Natural killer cell (primary cell): ENCODE measurements at places on chromosomes 16 and 17. TPM values are rescaled to one million over a fixed set of nuclear protein-coding genes. Genes with fewer than 3 reads are reported as not detected.

Gene CPPED1
- total RNA-seq, result 10.3 TPM

Gene CDRT15L2
- total RNA-seq, result not detected

Gene NHLRC4
- total RNA-seq, result 0.28 TPM

Gene RILP
- 4.0 TPM for total RNA-seq

Gene GLIS2
- 0.05 TPM for total RNA-seq

Gene CCL17
- total RNA-seq, result not detected

Gene DNAH3
- not detected for total RNA-seq

Gene CASKIN1
- not detected for total RNA-seq

Gene TNP2
- total RNA-seq, result not detected

Gene SPN
- total RNA-seq, result 435 TPM

Gene RDM1
- total RNA-seq, result 0.48 TPM

GRCh38 chr17:67080804-67081203, 36.5 kb downstream of the CACNG1 start:
- H3K27ac ChIP-seq, result no peak overlapping the region
- no peak for DNase-seq
- H3K27me3 ChIP-seq, result no peaks in the 10 kb centered on the region
- H3K36me3 ChIP-seq, result peaks cover 33% of the 10 kb centered on the region
- no peak overlapping the region for H3K4me3 ChIP-seq
- H3K4me1 ChIP-seq, result peaks cover 15% of the 10 kb centered on the region

DNA sequence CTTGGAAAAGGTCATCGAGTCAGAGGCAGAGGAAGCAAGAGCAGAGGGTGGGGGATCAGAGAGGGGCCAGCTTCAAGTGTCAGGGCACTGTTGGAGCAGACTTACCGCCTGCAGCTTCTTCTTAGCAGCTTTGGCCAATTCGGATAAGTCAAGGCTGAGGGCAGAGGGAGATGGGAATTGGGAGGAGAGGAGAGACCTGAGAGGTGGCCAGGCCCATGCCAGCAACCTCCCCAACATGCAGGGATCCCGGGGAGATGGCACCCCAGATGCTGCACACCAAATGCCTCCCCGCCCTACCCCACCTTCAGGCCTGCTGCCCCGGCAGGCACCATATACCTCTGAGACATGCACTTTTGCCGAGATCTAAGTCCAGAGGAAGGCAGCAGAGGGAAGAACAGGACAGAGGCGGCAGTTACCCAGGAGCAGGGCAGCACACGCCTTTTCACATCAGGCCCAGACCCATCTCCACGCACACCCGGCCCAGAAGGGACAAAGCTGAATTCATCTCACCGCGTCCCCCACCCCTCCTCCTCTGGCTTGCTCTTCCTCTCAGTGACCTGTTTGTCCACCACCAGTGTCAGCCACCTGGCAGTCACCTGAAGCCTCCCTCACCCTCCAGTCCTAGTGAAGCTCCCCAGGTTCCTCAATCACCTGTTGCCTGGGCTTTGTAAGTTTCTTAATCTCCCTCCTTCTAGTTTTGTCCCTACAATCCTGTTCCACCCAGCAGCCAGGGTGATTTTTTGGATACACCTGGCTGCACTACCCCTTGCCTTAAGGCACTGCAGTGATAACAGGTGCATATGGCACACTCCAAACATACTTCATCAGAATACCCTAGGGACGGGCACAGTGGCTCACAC, 10.4 kb downstream of the TP53I13 start:
- no peak for DNase-seq
- H3K36me3 ChIP-seq, result peaks cover 67% of the 10 kb centered on the region
- no peak overlapping the region for H3K4me3 ChIP-seq
- no peak overlapping the region for H3K27ac ChIP-seq
- H3K27me3 ChIP-seq, result no peaks in the 10 kb centered on the region

- H3K4me1 ChIP-seq, result peaks cover 33% of the 10 kb centered on the region
- no peak overlapping the region for H3K4me3 ChIP-seq
- H3K36me3 ChIP-seq, result no peaks in the 10 kb centered on the region
- no peak for DNase-seq
These were observed 96.8 kb downstream of the IRF8 start for GRCh38 chr16:85995541-85996423.

GRCh38 chr16:26177438-26177837, 485.7 kb downstream of the HS3ST4 start:
- no peaks in the 10 kb centered on the region for H3K27me3 ChIP-seq
- DNase-seq, result no peak
- no peaks in the 10 kb centered on the region for H3K4me1 ChIP-seq
- H3K27ac ChIP-seq, result no peak overlapping the region
- H3K4me3 ChIP-seq, result no peak overlapping the region

DNA sequence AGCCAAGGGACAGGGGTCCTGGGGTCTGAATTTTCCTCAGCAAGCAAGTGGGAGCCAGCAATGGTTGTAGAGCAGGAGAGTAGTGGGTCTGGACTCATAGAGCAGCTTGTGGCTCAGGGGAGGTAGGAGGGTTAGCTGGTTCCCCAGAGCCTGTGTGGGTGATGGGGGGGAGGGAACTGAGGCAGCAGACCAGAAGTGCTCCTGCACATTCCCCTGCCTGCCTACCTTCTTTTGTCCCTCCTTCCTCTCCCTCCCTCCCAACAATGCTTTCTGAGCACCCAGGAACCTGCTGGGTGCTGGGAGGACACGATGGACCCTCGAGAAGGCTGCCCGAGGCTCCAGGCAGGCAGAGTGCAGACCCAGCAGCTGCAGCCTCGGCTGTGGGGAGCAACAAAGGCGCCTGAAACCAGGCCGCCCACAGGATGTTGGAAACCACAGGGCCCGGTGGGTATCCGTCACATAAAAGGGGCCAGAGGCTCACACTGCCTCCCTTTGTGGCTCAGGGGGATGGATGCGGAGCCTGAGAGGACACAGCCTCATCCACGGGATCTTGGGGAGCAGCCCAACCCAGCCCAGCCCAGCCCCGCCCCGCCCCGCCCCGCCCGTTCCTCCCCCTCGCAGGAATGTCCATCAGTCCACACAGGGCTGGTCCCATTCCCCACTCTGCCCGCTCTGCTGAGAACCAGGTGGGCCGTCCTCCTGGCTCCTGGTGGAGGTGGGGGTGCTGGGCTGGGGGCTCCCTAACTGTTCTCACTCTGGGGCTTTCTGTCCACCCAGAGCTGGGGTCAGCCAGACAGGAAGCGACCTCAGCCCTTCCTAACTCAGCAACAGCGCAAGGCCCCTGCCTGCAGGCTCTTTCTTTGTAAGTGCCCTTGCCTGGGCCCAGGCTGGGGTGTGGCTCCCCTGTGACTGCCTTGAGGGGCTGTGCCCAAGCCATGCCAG, 1.7 kb upstream of the NLRC3 start:
- H3K27me3 ChIP-seq, result no peaks in the 10 kb centered on the region
- peak overlapping the region; percentile 80 for H3K27ac ChIP-seq
- DNase-seq, result peak; percentile 75
- peaks cover 12% of the 10 kb centered on the region for H3K36me3 ChIP-seq
- peaks cover 66% of the 10 kb centered on the region for H3K4me1 ChIP-seq

GRCh38 chr17:34502426-34502825, 77.0 kb upstream of the TMEM132E start:
- no peaks in the 10 kb centered on the region for H3K27me3 ChIP-seq
- no peak overlapping the region for H3K27ac ChIP-seq
- H3K36me3 ChIP-seq, result no peaks in the 10 kb centered on the region
- H3K4me1 ChIP-seq, result no peaks in the 10 kb centered on the region
- no peak for DNase-seq

GRCh38 chr16:31352376-31353115, 2.4 kb upstream of the ITGAX start:
- peak overlapping the region; percentile 65 for H3K27ac ChIP-seq
- no peak for DNase-seq
- H3K27me3 ChIP-seq, result no peaks in the 10 kb centered on the region
- peaks cover 96% of the 10 kb centered on the region for H3K4me1 ChIP-seq

- H3K4me1 ChIP-seq, result no peaks in the 10 kb centered on the region
- no peak overlapping the region for H3K4me3 ChIP-seq
- H3K36me3 ChIP-seq, result peaks cover 9% of the 10 kb centered on the region
- DNase-seq, result no peak
- H3K27ac ChIP-seq, result no peak overlapping the region
- no peaks in the 10 kb centered on the region for H3K27me3 ChIP-seq
These were observed 17.0 kb upstream of the BRCA1 start for GRCh38 chr17:43142153-43142552.

DNA sequence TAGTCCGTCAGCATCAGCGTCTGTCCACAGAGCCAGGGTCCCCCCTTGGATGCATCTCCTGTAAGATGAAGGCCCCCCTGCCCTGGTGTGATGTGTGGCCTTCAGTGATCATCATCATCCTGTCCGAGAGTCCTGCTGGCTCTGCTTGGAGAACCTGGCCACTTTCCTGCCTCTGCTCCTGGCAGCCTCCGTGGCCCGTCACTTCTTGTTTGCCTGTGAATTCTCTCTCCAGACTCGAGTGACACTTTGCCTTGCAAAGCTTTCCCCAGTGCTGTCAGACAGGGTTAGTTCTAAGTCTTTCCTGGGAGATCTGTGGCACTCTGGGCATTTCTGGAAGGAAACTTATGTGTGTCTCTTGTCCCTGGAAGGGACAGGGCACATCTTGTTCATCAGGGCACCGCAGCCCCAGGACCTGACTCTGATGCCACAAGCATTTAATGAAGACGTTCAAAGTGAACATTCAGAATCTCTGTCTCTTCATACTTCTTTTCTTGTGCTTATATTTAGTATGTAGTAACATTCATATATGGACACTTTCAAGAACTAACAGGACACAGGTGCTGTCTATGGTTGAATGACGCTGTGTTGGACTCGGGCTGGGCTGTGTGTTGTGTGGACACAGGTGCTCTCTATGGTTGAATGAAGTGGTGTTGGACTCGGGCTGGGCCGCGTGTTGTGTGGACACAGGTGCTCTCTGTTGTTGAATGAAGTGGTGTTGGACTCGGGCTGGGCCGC, 68.5 kb downstream of the RPTOR start:
- no peaks in the 10 kb centered on the region for H3K27me3 ChIP-seq
- H3K27ac ChIP-seq, result no peak overlapping the region
- no peak for DNase-seq

DNA sequence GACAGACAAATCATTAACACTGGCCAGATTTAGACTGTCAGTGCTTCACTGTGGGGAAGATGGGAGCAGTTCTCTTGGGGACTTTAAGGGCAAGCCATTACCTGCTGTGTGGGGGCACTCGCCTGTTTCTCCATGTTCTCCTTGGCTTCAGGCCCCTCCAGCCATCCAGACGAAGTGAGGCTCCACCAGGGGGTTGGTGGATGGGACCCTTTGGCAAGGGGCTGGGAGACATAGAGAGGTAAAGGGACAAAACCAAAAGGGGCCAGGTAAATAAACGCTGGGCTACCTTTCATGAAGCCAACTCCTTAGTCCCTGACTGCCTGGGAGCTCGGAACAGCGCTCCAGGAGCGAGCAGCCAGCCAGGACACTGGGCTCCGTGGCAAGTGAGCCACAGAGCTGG, 14.0 kb downstream of the TBX4 start:
- H3K4me3 ChIP-seq, result no peak overlapping the region
- H3K4me1 ChIP-seq, result no peaks in the 10 kb centered on the region

- no peak overlapping the region for H3K27ac ChIP-seq
- H3K4me3 ChIP-seq, result no peak overlapping the region
- DNase-seq, result no peak
- no peaks in the 10 kb centered on the region for H3K36me3 ChIP-seq
- no peaks in the 10 kb centered on the region for H3K27me3 ChIP-seq
These were observed 17.6 kb upstream of the CBX2 start for GRCh38 chr17:79760197-79760906.

DNA sequence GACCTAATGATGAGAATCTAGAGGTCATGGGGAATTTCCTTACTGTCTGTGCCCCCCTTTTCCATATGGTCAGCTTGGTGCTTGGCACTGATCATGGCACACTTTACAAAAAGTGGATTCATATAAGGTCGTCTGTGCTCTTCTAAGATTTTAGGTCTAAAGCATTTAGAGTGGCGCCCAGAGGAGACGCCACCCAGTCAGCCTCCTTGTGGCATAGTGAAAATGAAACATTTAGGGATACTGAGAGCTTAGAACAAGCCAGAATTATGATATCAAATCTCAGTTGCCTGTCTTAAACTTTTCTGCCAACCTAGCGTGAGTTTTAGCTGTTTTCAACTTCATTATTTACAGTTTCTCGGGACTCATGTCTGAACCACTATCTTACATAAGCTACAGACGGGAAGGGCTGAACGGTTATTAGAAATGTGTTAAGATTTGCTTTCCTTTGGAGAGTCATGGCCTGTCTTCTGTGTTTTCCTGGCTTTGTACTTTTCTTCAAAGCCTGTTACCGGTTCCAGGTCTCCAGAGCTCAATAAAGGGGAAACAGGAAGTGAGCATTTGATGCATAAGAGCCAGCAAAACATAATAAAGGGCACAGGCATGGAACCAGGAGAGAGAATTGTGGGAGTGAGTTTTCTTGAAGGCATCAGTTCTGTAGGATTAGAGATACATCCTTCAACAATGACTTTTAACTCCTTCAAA, 13.7 kb downstream of the ZNRF1 start:
- no peak overlapping the region for H3K4me3 ChIP-seq
- no peak overlapping the region for H3K27ac ChIP-seq
- no peak for DNase-seq
- H3K27me3 ChIP-seq, result no peaks in the 10 kb centered on the region
- H3K36me3 ChIP-seq, result no peaks in the 10 kb centered on the region
- H3K4me1 ChIP-seq, result no peaks in the 10 kb centered on the region

DNA sequence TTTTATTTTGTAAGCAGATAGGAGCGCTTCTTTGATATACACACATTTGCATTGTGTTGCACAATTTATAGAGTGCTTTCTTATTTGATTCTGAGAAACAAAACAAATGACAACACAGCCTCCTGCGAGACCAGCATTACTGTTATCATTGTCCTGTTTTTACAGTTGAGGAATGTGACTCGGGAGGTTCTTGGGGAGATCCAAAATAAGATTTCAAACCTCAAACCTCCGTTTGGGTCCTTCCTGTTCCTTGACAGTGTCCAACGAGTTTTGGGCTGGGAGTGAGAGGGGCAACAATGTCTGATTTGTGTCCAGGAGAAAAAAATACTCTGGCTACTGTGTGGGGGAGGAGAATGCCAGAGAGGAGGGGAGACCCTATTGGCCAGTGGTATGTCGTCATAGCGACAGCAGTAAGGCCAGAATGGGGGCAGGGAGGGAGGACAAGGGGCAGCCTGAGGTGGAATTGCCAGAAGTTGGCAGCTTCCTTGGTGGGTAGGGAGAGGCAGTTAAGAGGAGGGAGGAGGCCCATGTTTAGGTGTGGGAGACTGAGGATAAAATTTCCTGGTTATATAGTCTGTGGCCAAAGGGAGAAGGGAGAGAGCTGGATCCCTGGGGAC, 45.5 kb downstream of the TMEM132E start:
- no peak overlapping the region for H3K4me3 ChIP-seq
- H3K27me3 ChIP-seq, result peaks cover 17% of the 10 kb centered on the region
- no peak for DNase-seq
- no peak overlapping the region for H3K27ac ChIP-seq
- H3K36me3 ChIP-seq, result no peaks in the 10 kb centered on the region
- peaks cover 4% of the 10 kb centered on the region for H3K4me1 ChIP-seq

DNA sequence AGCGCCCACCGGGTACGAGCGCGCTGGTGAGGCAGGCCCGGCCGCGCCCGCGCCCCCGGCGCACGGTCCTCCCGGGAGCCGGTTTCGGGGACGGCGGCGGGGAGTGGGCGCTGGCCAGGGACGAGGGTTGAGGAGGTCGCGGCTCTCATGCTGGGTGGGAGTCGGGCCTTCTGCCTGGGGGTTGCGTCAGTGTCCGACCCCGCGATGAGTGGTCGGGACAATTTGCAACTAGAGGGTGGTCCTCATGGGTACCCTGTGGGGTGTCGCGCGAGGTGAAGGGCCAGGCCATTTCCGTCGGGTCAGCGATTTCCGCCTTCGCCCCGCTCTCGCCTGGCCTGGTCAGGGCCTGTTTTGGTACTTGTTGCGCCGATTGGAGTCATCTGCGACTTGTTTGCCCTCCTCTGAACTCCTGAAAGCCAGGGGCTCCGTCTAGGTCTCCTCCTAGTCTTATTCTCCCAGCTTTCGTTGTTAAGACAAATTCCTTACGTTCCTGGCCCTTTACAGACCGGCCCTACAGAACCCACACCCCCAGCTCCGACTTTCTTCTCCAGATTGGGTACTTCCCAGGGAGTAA, 14.9 kb downstream of the NAA60 start:
- no peaks in the 10 kb centered on the region for H3K36me3 ChIP-seq
- peak overlapping the region; percentile 64 for H3K27ac ChIP-seq
- DNase-seq, result peak; percentile 43
- peaks cover 40% of the 10 kb centered on the region for H3K4me1 ChIP-seq
